ENCODE measurements at places on chromosomes 6 and 20.

- DNase-seq = no peak
Measured at GRCh38 chr20:9403448-9403847, 110.9 kb upstream of the LAMP5 start.

- no peak for DNase-seq
Measured at GRCh38 chr6:158569036-158569435, 9.1 kb downstream of the TMEM181 start.

- DNase-seq = no peak
Measured at GRCh38 chr20:23587631-23588030, 18.1 kb downstream of the CST9 start.

DNA sequence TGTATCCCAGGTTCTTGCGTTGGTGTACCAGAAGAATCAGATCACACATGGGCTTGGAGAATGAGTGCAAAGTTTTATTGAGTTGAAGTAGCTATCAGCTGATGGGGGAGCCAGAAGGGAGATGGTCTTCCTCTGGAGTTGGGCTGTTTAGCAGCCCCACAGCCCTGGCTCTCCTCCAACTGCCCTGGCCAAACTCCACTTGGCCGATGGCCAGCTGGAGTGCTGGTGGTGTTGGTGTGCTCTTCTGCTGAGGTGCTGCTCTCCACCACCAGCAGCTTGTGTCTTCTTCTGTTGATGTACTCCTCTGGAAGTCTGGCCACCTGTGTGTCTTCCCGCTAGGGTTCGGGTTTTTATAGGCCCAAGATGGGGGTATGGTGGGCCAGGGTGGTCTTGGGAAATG is 172.8 kb downstream of the TINAG start:
- DNase-seq = no peak

DNA sequence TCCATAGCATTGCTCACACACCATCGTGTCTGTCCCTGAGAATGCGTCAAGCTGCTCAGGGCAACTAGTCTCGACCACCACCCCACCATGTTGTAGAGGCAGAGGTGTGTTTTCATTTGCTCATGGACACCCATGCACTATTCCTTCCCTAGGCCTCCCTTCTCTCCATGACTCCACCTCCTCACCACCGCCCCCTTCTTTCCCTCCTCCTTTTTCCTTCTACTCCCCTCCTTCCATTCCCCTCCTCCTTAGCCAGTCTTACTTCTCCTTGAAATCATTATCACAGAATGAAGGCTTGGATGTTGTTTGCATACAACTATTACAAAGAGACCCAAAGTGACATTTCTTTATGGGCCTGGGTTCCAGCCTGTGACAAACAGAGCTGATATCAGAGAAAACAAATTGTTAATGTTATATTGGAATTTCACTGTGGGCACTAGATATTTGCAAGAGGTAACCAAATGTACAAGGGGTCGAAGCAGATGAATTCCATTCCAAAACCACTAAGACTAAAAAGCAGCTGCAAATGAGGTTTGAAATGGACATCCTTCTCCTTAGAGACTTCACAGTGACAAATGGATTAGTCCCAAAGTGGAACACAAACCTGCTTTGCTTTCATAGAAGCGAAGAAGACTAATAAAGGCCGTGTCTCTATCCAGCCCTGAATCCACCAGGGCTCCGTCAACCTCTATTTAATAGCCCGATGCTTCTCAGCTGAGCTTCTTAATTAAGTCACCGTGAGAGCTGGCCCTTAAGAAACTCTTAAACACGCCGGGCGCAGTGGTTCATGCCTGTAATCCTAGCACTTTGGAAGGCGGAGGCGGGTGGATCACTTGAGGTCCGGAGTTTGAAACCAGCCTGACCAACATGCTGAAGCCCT is 275.8 kb upstream of the SULF2 start:
- no peak for DNase-seq

DNA sequence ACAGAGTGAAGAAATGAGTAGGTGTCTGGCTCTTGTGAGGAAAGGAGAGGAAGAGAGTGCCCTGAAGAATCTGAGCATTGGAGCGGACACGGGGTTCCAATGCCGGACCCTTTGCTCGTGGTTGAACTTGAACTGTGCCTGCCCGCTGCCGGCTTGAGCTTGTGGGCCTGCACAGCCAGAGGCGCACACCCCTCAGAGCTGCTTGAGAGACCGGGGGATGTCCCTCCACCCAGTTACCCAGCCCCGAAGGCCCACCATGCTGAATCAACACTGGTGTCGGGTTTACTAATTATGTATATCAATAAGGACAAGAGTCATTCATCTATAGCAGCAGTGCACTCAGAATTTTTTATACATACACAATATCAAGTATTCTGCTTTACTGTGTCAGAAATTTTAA is 218.3 kb upstream of the CST7 start:
- no peak for DNase-seq

- no peak for DNase-seq
Measured at GRCh38 chr6:73636048-73636447, 17.7 kb downstream of the SLC17A5 start.

DNA sequence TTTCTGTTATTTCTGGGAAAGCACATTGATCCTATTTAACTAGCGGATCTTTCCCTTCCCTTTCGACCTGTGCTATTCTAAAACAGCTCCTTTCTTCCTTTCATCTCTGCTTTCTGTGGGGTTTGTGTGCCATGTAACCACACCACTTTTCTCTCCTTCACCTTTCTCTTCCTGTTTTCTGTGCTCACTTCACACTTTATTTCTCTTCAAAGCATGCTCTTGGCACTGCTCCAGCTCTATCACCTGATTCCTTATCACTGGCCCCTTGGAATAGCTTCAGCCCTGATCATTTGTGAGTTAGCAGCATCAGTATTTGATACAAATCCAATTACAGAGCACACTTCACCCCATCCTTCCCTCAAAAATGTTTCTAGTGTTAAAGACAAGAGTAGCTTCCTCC is 8.1 kb upstream of the METTL24 start:
- DNase-seq = no peak

- DNase-seq = no peak
Measured at GRCh38 chr6:90940812-90941481, 354.1 kb upstream of the MAP3K7 start.

GRCh38 chr6:151357758-151358436 is 33.5 kb downstream of the ZBTB2 start:
- DNase-seq = no peak

DNA sequence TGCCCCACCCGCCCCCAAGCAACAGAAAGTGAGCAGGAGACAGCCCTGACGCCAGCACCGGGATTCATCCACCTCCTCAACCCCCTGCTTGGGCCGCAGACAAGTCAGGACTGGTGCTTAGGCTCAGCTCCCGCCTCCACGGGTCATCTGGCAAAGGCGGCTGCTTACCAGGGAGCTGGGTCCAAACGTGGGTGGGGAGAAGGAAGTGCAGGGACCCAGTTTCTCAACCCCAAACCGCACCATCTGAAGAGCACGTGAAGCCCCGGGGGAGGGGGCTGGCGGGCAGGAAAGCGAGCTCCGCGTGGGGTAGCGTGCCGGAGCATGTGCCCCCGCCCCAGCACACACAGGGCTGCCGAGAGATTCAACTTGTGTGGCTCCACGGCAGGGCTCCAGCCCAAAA is 87.2 kb downstream of the BMP7 start:
- no peak for DNase-seq

DNA sequence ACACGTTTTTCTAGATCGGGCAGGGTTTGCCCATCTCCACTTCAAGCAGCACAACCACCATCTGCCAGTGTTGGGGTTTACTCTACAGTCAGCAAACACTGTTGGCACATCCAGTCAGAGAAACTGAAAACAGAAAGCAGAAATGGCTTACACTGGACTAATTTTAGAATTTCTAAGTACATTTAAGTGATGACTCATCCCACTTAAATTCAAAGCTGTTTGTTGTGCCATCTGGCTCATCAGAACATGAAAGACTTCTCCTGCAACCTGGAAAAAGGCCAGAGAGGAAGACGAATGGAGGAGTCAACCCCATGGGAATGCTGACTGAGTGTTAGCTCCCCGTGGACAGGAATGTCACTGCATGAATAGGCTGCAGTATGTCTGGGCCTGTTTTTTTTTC is 21.8 kb downstream of the FAM209B start:
- DNase-seq = no peak

DNA sequence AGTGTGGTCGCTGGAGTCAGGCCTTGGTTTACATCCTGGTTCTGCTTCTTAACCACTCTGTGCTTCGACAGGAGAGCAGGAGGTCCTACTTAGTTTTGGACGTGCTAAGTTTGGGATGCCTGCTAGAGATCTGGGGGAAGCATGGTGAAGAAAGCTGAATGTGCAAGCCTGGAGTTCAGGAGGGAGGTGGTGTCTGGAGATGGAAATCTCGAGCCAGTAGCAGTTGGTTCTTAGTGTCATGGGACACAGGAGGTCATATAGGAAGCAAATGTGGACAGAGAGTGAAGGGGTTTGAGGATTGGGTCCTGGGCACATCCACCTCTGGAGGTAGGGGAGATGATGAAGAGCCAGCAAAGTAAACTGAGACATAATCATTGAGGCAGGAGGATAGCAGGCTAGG is 131.4 kb downstream of the SYCP2 start:
- no peak for DNase-seq

DNA sequence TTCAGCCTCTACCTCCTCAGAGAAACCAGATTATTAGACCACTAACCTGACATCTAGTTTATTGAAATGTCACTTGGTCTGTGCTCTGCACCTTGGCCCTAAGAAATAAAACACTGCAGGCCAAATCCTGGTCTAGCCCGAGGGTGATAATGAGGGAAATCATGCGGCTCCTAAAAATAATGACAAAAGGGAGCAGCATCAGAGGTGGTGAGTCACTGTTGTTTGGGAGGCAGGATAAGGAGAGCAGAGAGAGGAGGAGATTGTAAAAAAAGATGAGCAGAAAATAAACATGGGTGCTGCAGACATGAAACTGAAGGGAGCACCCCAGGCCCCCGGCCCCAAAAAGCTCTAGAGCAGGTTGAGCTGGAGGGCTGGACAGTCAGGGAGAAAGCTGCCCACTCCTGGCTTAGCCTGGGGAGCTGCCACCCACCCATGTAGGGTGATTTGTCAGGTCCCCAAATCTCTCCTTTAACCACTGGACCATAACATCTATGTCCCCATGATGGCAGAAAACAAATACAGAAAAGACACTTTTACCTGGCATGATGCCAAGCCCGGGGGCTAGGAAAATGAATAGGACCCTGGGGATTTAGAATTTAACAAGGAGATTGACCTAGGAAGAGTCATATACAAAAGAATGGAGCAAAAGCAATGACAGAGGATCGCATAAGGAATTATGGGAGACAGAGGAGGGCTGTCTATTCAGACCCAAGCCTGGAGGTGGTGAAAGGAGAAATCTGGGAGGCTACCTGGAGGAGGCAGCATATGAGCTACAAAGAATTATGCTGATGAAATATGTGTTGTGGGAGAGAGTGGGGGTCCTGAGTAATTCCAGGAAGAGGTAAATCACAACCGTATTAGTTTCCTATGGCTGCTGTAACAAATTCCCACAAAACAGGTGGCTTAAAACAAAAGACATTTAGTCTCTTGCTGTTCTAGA is 103.7 kb downstream of the SNAP25 start:
- DNase-seq = no peak

GRCh38 chr6:33391922-33392594 is 435 bp downstream of the KIFC1 start:
- peak; percentile 70 for DNase-seq

DNA sequence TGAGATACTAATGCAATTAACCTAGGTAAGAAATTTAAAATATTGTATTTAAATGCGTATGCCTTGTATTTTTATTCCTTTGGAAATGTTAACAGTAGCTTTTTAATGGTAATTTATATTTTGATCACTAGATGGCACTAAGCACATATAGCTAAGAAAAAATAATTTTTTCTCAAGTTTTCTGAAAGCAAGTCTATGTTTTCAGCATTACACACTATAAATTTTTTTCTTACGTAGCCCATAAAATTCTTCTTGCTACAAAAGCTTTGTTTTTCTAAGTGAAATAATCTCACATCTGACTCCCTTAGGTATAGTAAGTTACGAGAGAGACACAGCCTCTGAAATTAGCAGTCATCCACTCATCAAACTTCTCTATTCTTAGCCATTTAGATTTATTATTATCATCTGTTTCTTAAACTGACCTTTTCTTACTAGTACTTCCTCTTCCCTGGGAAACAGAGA is 35.7 kb downstream of the TSPYL4 start:
- DNase-seq = no peak

GRCh38 chr20:433300-433975 is 25.3 kb downstream of the RBCK1 start:
- DNase-seq = peak; percentile 68

DNA sequence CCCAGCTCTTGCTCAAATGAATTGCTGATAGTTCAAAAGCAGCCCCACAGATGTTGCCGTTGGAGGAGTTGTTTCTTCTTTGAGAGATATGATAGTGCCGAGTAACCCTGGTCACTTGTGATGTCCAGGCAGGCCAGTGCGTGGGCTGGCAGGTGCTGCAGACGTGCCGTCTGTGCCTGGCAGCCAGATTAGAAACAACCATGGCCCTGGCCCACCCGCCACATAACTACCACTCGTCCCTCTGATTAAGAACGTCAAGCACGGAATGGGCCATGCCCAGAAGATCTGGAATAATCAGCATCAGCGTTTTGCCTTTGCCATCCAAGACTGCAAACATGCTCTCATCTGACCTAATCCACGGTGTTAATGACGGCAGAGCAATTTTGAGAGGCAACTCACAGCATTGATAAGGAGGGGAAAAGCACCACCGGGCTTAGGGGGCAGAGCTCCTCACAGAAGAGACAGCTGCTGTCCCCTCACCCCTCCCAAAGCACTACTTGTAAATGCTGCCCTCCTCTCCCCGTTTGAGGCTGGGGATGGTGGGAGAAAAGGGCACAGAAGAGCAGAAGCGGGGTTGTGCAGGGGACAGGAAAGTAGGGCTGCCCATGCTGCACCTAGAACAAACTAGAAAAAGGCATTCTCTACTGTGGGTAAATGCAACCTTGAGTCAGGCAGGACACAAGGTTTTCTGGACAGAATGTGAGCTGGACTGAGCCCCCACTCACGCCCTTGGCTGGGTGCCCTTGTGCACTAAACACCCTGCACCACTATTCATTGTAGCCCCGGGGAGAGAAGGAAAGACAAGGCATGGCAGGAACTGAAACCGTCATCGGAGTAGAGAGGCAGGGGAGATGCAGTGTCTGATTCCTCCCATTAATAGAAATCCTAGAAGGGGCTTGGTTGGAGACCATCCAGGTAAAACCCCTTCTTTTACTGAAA is 5.3 kb upstream of the CPNE5 start:
- no peak for DNase-seq

DNA sequence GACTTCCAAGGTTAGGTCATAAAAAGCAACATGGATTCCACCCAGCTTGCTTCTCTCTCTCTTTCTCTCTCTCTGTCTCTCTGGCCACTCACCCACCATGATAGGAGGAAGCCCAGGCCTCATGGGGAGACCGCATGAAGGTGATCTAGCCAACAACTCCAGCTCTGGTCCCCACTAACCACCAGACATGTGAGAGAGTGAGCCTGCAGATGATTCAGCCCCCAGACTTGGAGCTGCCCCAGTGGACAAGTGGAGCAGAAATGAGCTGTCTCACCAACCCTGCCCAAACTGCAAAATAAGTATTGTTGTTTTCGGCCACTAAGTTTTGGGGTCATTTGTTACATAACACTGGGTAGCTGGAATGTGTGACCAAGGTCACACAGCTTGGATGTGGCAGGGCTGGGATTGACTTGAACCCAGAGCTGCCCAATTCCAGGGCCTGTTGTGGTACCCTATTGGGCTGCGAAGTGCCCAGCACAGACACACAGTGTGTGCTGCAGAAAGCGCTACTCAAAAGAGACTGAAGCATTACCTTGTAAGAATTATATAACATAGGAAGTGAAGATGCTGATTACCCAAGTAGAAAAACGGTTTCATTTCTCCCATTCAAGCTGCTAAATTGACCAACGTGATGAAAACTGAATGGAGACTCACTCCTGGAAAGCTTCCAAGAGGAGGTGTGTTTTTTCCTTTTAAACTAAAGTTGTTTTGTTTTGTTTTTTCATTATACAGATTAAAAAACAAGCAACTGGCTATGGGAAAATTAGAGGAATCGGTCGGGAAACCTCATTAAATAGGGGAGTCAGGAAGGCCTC is 9.1 kb upstream of the TLDC2 start:
- no peak for DNase-seq
